T-cell (primary cell): ENCODE measurements at places on chromosomes 5 and 9.

- no peak for DNase-seq
Observed at GRCh38 chr9:27538647-27539046, 9.0 kb upstream of the MOB3B start.

DNA sequence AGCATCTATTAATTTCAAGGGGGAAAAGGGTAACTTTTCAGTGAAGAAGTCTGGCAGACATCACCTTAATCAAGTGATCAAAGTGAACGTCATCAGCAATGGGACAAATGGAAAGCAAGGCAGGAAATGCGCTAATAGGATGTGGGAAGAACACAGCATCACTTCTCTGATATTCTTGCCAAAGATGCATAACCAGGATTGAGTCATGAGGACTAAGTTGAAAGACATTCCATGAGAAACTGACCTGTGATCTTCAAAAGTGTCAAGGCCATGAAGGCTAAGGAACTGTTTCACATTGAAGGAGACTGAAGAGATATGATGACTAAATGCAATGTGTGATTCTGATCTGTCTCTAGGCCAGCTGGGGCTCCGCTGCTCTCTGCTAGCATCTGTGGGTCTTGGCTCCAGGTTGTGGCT is 92.9 kb downstream of the NDFIP1 start:
- no peak for DNase-seq

DNA sequence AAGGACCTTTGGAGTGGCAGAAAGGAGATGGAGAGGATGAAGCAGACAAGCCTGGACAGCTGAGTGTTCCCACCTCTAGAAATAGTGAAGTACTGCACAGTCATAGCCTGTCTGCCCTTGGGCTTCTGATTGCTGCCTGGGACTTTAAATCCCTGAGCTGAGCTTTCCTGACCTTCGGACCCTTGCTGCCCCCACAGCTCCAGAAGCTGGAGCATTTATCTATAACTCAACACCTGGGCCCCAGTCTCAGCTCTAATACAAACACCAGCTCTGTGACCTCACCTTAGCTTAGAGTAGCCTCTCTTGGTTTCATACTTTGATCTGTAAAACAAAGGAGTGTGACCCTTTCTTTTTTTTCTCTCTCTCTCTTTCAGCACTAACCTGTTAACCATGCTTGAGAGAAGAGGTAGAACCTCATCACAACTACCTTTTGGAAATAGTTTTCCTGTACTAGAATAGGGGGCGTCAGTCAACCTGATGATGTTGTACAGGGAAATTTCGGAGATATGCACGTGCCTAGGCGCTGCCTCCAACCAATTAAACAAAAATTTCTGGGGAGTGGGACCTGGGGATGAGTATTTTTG is 25.4 kb upstream of the ELL2 start:
- no peak for DNase-seq

GRCh38 chr5:145775411-145775810 is 59.7 kb downstream of the PRELID2 start:
- no peak for DNase-seq
